ENCODE measurements at places on chromosomes 3 and 15. TPM values are rescaled to one million over a fixed set of nuclear protein-coding genes. Genes with fewer than 3 reads are reported as not detected.

The TWF2 gene
- 18.3 TPM for total RNA-seq

The CMTM8 gene
- 2.1 TPM for total RNA-seq

The SPATA12 gene
- total RNA-seq, result not detected

DNA sequence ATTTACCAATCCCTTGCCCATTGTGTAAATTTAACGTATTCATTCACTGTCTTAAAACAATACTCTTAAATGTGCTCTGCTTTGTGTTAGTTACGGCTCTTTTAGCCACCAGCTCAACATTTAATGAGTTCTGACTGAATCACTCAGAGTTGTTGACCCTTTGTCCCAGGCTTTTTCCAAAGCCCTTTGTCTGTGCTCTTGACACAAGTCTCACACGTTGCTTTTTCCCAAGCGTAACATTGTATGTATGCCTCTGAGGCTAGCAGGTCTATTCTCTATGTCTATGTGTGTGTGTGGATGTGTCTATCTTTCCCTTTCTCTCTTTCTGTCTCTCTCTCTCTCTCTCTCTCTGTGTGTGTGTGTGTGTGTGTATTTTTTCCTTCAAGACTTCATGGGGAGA lies 435.4 kb upstream of the GOLIM4 start:
- no peaks in the 10 kb centered on the region for H3K36me3 ChIP-seq
- H3K27me3 ChIP-seq, result peaks cover 6% of the 10 kb centered on the region
- no peak for DNase-seq
- no peak overlapping the region for H3K4me3 ChIP-seq
- H3K27ac ChIP-seq, result no peak overlapping the region
- H3K4me1 ChIP-seq, result no peaks in the 10 kb centered on the region

DNA sequence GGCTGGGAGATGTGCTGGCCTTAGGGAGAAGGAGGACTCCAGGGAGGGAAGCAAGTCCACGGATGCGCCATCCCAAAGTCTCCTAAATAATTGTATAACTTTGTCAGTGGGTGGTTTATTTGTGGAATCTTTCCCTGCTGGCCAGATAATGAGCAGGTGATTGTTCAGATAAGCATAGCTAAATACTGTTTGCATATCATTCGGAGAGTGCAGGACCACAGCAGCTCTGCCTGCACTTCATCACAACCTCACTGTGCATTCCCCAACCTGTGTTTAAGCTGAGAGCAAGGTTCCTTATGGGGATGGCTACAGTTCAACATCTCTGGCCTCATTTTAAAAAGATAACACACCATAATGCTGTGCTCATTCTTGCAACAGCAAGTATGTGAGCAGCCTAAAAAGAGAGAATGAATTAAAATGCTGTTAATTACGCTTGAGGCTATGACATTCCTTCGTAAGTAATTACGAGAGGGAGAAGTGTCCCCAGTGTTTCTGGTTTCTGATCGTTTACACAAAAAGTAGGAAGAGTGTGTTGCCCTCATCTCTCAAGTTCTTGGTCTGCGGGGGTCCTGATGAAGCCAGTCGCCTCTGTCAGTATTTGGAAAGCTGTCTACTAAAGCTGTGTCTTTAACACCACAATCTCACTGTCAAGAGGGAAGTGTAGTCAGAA lies 272.0 kb upstream of the RORA start:
- H3K36me3 ChIP-seq, result no peaks in the 10 kb centered on the region
- no peak overlapping the region for H3K27ac ChIP-seq
- no peaks in the 10 kb centered on the region for H3K4me1 ChIP-seq
- H3K27me3 ChIP-seq, result peaks cover 5% of the 10 kb centered on the region
- no peak overlapping the region for H3K4me3 ChIP-seq
- DNase-seq, result no peak

- DNase-seq, result no peak
- no peak overlapping the region for H3K4me3 ChIP-seq
- peaks cover 8% of the 10 kb centered on the region for H3K4me1 ChIP-seq
- H3K27me3 ChIP-seq, result no peaks in the 10 kb centered on the region
- H3K27ac ChIP-seq, result no peak overlapping the region
Observed at GRCh38 chr15:91947293-91947679, 93.8 kb downstream of the SLCO3A1 start.

DNA sequence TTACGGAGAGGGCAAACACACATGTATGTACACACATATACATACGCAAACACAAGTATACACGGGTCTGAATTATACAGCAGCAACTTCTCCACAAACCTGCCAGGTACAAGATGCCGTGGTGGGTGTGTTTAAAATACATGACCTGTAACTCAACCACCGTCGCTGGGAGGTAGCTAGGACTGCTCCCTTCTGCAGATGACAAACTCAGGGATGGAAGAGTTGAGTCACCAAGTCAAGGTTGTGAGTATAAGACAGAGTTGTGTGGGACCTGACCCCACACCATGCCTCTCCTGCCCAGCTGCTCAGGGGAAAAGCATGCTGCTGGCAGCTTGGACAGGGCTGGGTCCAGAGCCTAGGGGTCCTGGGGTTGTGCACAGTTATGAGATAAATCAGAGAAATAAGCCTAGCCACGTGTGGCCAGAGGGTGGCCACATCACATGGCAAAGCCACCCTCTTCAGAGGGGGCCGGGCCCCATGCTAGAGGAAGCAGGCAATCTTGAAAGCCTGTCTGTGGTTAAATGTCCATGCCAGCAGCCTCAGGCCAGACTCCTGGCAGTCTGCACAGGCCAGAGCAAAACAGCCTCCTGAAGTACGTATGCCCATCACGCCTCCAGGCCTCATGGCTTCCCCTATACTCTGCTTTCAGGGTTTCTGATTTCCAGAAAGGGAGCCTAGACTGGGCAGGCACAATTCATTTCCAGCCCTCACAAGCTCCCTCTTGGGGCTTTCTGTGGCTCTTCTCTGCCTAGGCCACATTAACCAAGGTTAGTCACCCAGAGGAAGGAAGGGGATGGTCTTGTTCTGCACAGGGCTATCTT lies 107.7 kb upstream of the RPL32 start:
- H3K27ac ChIP-seq, result no peak overlapping the region
- peaks cover 10% of the 10 kb centered on the region for H3K4me1 ChIP-seq
- H3K36me3 ChIP-seq, result no peaks in the 10 kb centered on the region
- no peak for DNase-seq

GRCh38 chr3:48835650-48836366 lies 11.9 kb downstream of the PRKAR2A start:
- DNase-seq, result no peak
- H3K27me3 ChIP-seq, result no peaks in the 10 kb centered on the region
- no peak overlapping the region for H3K4me3 ChIP-seq
- no peaks in the 10 kb centered on the region for H3K36me3 ChIP-seq

DNA sequence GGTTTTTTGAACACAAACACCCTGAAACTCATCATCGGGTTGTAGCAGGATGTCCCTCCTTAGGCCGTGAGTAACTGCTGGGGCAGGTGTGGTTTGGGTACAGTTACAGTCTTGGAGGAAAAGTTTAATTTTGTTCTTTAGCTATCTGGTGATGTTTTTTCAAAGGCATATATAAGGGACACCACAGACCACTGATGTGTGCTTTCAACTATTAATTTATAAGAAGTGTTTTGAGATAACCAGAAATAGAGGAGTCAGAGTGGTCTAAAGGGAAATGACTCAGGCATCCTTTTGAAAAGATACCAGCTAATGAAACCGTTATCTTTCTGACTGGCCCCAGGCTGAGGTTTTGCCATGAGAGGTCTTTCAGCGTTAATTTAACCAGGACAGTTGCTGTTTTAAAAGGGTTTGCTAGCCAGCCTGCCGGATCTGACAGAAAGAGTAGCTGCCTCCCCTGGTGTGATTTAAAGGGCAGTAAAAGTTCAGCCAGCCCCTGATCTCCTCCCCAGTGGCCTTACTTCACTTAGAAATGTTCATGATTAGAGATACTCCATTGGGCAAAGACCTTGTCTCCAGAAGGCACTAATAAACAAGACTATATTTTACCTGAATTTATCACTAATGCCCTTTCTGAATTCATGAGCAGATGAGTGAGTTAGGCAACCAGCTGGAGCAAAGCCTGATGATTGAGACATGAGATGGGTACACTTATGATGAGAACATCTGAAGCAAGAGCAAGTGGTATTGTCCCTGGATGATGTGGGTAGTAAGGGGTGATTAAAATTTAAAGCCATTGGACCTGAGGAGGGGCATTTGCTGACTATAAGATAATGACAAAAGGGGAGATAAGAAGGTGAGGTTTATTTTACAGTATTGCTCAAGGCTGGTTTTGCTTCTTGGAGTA lies 482.5 kb upstream of the TBL1XR1 start:
- DNase-seq, result no peak
- no peaks in the 10 kb centered on the region for H3K36me3 ChIP-seq
- H3K27ac ChIP-seq, result no peak overlapping the region
- H3K4me3 ChIP-seq, result no peak overlapping the region

GRCh38 chr3:124919756-124920155 lies 14.8 kb downstream of the MUC13 start:
- no peaks in the 10 kb centered on the region for H3K36me3 ChIP-seq
- no peaks in the 10 kb centered on the region for H3K27me3 ChIP-seq
- no peak overlapping the region for H3K4me3 ChIP-seq
- DNase-seq, result no peak
- H3K27ac ChIP-seq, result no peak overlapping the region

DNA sequence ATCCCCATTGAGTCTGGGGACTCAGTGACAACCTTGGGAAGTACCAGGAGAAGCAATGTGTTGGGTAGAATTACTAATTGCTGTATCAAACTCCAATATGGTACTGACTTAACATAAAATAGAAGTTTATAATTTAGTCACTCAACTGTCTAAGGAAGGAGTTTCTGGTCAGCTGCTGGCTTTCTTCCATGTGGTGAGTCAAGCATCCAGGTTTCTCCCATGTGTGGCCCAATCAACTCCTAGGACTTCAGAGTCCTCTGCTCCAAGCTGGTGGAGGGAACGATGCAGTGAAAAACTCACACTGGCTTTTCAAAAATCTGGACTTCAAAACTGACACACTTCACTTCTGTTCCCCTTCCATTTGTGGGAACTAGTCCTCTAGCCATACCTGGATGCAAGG lies 25.2 kb downstream of the WNT5A start:
- DNase-seq, result no peak
- no peaks in the 10 kb centered on the region for H3K36me3 ChIP-seq
- H3K4me1 ChIP-seq, result no peaks in the 10 kb centered on the region

DNA sequence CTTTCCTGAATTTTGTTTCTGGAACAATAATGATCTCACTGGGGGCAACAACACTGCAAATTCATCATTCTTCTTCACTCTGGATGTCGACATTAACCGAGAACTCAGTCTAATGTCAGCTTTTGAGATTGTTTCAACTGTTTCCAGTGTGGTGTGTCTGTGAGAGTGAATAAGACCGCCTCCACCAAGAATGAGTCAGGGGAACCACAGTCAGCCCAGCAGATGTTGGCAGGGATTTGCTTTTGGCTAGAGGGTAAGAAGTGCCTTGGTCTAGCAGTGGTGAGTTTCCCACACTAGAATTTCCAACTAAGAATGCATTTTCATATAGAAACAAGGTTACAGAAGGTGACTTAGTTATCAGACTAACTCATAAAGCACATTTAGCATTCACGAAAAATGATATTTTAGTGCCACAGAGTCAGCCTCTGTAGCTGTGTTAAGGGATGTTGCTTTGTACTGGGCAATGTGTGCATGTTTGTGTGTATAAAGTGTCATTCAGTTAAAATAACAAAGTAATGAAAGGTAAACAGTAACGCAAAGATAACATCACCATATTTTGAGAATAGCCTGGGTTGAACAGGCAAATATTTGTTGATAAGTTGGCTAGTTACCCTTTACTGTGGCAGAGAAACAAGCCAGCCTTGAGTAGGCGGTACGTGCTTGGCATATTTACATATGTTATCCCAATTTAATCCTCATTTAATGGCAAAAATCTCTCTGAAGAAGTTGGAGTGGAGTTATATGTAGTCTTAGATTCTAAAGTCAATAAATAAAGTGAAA lies 33.8 kb downstream of the DRD3 start:
- DNase-seq, result no peak
- H3K27ac ChIP-seq, result no peak overlapping the region
- H3K4me1 ChIP-seq, result no peaks in the 10 kb centered on the region
- H3K36me3 ChIP-seq, result no peaks in the 10 kb centered on the region
- H3K27me3 ChIP-seq, result peaks cover 4% of the 10 kb centered on the region

GRCh38 chr3:85342915-85343314 lies 384.1 kb downstream of the CADM2 start:
- H3K4me1 ChIP-seq, result no peaks in the 10 kb centered on the region
- no peaks in the 10 kb centered on the region for H3K36me3 ChIP-seq
- H3K27ac ChIP-seq, result no peak overlapping the region
- no peak overlapping the region for H3K4me3 ChIP-seq
- H3K27me3 ChIP-seq, result no peaks in the 10 kb centered on the region

DNA sequence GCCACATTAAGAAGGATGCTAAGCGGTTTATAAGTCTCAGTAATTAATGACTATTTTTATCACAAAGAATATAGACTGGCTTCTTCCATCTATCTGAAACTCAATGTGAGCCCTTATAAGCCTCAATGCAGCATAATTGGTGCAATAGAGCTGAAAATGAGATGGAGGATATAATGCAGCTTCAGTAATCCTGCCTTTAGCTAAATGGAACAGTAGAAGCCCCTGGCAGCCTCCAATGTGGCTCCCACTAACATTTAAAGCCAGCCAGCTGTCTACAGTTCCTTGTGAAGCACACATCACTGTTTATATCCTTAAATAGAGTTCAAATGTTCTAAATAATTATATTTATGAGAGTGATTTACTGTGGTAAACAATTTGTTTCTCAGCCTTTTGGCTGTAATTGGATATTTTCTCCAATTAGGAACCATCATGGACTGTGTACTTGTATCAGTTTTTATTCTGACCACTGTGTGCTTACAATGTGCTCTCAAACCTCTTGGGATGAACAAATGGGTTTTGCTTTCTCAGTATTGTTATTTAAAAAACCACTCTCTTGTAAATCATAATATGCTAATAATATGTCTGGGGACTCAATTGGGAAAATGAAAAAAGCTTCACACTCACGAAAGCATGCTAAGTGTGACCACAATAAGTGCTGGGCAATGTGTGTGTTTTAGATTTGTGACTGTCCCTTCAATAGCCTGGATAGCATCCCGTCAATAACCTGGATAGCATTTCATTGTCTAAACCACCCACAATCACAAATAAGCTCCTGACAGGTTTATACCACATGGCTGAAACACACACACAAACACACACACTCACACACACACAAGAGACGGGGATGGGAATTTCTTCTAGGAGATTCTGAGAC lies 366.6 kb downstream of the GBE1 start:
- H3K4me1 ChIP-seq, result no peaks in the 10 kb centered on the region
- DNase-seq, result no peak
- H3K4me3 ChIP-seq, result no peak overlapping the region

- no peaks in the 10 kb centered on the region for H3K27me3 ChIP-seq
- H3K4me3 ChIP-seq, result no peak overlapping the region
- H3K4me1 ChIP-seq, result no peaks in the 10 kb centered on the region
- no peak overlapping the region for H3K27ac ChIP-seq
Observed at GRCh38 chr15:82133251-82133650, 87.4 kb upstream of the MEX3B start.
